ENCODE measurements at places on chromosomes 5 and 9.

DNA sequence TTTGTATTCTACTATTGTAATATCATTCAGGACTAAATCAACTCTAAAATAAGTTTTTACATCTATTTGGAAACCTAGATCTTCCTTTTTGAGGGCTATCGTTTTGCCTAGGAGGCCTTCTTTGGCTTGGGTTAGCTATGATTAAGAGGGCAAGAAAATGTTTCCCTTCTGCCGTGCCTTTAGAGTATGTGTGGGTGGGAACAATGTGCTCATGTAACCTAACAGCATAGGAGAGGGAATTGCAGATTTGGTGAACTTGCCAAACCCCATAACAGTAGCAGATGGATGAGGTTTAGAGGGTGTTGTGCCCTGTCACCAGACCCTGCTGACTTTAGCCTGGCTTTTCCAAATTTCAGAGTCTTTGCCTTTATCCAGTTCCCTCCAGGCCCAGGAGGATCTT, 339.0 kb downstream of the ADGRV1 start:
- no peak for DNase-seq

DNA sequence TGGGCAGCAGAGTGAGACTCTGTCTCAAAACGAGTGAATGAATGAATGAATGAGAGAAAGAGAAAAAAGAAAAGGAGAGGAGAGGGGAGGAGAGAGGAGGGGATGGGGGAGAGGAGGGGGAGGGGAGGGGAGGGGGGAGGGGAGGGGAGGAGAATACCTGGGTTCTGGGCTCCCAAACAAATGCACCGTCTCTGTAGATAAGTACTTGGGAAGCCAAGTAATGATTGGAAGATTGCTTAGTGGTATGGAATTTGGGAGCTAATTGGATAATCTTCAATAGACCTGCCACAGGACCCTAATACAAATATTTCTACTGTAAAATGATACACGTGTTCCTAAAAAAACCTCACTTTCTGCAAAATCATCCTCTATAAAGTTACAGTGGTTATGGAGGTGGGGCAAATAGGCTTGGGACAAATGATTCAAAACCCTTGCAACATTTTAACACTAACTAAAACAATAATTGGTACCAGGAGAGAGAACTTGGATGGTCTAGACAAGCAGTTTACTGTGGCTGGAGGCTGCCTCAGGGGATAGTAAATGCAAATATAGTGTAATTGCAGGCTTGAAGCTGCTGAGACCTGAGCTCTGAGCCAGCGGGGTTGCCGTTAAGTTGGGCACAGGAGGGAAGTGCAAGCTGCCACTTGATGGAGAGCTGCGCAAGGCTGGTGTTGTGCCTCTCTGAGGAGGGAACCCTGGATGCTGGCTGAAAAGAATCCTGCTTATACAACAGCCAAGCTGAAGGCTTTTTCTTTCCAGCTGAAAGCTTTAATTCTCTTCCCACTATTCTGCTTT, 3.5 kb downstream of the HEMGN start:
- no peak for DNase-seq

DNA sequence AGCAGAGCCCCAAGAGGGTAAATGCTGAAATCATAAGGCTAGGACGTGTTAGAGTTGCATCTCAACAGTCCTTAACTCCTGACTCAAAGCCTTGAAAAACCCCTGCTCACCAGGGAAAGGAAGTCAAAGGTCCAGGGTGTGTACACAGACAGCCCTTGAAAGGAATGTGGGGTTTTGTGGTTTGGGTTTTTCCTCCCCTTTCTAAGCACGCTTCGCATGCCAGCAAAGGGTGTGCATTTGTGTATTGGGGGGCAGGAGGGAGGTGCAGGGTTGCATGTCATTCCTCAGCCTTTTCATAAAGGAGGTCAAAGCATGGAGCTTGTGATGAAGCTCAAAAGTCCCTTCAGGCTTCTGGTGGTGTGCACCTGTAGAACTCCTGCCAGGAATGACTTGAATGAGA, 17.3 kb upstream of the XPA start:
- DNase-seq, result no peak

- DNase-seq, result no peak
Observed at GRCh38 chr9:119902611-119903010, 533.4 kb upstream of the BRINP1 start.

DNA sequence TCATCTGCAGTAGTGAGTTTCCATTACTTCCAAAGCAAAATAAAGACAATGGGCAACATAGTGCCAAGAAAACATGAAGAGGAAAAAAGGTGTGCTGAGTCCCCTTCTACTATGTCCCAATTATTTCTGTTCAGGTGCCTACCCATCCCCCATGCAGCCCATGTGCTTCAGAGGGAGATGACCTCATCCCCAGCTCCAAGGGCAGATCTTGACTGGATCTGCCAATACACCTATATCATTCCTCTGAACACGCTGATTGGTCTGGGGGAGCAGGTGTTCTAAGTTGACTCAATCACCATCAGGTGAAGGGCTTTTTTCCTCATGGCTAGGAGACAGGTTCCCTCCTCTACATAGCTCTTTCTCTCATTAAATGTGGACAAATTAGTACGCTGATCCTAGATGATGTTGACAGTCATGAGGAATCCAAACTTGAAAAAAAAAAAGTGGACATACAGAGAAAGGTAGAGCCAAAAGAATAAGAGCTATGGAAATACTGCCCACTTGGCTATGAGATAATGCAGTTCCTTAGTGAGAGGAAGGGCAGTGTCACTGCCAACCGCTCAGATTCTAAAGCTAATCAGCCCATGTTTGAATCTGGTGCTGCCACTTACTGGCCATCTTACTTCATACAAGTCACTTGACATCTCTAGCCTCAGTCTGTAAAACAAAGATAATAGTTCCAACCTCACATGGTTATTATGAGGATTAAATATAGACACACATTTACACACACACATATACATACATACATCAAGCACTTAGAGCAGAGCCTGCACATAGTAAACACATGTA, 23.1 kb downstream of the PRELID2 start:
- DNase-seq, result peak; percentile 19

DNA sequence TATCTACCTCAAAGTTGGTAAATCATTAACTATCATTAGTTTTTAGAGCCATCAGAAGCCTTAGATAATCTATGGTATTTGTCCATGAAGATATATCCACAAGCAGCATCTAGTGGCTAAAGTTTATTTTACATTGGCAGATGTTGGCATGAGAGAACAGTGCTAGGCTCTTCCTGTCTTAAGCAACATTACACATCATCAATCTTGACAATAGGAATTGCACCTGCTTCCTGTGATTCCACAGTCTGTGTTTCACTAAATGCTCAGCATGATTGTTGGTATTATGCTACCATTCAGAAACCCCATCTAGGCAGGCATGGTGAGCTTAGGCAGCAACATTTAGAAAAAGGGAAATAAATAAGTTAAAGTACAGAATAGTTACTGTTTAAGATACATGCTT, 246.6 kb downstream of the SLCO4C1 start:
- DNase-seq, result no peak
